ENCODE measurements at places on chromosomes 7 and 10. TPM values are rescaled to one million over a fixed set of nuclear protein-coding genes. Genes with fewer than 3 reads are reported as not detected.
A peak's percentile ranks its signal among the peaks of the same experiment; 100 is the strongest.

The METTL27 gene
- 3.3 TPM for total RNA-seq

The EXOSC1 gene
- total RNA-seq, result 49.8 TPM

The NANOS1 gene
- total RNA-seq, result 0.40 TPM

The GIMAP5 gene
- 84.3 TPM for total RNA-seq

The ZNF736 gene
- total RNA-seq, result 24.5 TPM

The TBXAS1 gene
- total RNA-seq, result 28.7 TPM

The TMEM176A gene
- total RNA-seq, result not detected

GRCh38 chr10:63110940-63111339 lies 22.2 kb upstream of the NRBF2 start:
- no peak for DNase-seq

DNA sequence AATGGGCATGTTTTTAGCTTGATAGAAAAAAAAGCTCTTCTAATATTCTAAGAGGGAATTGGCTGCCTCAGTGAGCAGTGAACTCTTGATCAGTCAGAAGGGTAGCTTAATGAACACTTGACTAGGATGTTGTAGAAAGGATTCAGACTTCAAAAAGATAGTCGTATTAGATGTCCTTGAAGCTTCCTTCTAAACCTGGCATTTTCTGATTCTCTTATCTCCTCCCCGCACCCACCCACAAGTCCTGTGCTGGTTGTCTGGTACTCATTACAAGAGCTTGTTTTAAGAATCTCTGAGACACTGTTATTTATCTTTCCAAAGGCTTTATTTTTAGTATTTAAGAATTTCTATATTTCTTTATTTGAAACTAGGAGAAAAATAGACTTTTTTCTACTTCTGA lies 7.4 kb upstream of the SMIM30 start:
- no peak for DNase-seq

DNA sequence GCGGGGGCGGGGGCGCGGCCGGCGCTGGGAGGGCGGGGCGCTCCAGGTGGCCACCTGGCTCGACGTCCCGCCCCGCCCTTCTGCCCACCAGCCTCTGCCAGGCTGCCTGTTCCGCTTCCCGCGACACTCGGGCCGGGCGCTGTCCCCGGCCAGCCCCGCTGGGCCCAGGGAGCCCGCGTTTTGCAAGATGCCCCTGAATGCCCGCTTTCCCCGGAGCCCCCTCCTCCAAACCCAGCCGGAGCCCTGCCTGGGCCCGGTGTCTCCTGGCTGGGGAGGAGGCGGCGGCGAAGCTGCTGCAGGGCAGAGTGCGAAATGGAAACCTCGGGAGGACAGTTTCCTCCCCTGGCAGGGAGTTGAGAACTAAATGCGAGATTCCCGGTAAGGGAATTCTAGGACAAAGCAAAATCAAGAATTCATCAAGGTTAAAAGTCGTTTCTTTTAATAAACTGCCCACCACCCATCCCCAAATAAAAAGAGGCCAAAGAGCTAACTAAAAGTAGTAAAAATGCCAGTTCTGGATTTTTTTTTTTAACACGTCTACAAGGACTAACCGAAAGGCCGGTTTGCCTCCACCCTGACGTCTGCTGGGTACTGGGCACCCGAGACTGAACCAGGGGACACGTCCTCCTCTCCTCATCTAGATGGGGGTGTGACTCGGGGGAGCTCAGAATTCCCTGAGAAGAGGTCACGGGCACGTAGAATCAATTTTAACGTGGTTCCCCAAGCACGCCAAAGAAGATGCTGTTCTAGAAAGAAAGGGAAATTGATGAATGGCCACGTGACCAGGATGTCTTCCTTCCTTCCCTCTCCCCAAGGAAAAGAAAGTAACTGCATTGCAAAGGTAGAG lies 200.4 kb upstream of the NFE2L3 start:
- DNase-seq, result no peak

GRCh38 chr7:107262857-107263256 lies 94.1 kb downstream of the HBP1 start:
- no peak for DNase-seq

- no peak for DNase-seq
Observed at GRCh38 chr7:52168085-52168484, 851.5 kb upstream of the COBL start.

GRCh38 chr7:100387695-100388094 lies 14.4 kb downstream of the PILRA start:
- no peak for DNase-seq

- no peak for DNase-seq
Observed at GRCh38 chr7:151917791-151918509, 38.3 kb upstream of the GALNTL5 start.

DNA sequence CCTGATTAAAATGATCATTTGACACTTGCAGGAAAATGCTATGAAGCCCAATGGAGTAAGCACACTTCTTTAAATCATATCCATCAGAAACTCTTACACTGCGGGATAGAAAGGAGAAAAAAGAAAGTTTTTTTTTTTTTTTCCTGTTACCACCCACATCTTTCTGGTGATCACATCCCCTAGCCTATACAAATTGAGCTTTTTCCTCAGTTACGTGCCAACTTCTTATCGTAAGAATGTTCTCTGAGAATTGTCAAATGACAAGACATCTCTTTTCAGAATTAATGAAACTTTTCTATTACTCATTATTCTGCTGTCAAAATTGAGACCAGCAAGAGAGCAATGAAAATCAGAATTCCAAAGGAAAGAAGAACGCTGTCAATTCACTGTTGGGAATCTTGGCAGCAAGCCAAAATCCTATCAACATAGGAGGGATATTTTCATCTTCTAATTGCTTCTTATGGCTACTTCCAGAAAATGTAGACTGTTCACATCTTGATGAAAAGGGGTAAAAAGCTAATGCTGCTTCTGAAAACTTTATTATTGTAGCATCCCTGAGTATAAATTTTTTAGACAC lies 179.5 kb downstream of the ADAM12 start:
- no peak for DNase-seq

GRCh38 chr7:96285579-96285978 lies 36.3 kb downstream of the SLC25A13 start:
- peak; percentile 42 for DNase-seq

DNA sequence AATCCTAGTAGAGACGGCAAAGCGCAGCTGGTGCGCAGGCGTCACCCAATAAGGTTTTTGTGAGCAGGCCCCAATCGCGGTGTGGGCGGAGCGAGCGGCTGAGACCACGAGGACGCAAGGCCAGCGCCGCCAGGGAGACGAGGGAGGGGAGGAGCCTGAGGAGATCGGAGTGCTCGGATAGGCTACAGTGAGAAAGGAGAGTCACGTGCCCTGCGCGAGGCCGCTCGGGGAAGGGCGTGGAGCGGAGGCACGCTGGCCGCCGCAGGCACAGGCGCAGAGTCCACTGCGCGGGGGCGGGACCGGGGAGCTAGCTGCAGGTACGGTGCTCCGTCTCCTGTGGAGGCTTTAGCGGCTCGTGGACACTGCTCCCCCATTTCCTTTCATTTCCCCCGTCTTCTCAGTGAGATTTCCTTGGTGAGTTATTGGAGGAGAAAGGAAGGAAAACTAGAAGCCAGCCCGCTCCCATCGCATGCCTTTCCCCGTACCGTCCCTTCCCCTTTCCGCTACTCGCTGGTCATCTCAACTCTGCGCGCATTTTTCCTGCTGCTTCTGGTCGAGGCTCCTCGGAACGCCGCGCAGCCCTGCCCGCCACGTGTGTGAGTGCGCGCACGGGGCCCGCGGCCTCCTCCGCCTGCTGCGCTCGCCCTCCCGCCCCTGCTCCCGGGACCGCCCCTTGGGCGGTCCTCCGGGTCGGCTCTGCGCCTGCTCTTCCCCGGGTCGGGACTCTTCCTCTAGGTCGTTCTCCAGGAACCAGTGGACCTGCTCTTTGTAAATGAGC lies at the start of gene THNSL1:
Gene THNSL1, plus strand, starts transcription at position 237 of the 778 bp plus-strand sequence. CDS start 6,612 bp downstream, outside the sequence.
- peak; percentile 98 for DNase-seq

DNA sequence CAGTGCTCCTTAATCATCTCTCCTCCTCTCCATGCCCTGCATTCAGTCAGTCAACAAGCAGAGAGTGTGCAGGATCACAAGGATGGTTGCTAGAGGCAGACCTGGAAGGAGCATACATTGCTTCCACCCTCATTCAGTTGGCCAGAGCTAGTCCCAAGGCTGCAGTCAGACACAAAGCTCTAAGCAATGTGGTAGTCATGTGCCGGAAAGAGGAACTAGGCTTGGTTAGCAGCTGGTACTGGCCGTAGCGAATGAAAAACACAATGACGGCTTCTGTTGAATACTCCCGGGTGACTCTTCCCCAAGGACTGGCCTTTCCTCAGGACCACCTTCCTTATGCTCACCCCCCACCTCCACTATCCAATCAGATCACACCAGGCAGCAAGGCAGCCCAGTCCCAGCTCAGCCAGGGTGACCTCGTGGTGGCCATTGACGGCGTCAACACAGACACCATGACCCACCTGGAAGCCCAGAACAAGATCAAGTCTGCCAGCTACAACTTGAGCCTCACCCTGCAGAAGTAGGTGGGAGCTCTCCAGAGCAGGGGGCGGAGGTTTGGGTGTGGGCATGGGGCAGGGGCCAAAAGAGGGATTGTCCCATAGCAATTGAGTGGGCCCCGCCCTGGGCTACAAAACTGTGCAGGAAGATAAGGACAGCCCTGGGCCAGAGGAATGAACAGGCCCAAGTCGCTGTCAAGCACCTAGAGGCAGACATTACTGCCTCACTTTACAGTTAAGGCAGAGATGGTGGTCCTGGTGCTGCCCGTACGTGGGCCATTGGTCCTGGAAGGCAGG lies 10.9 kb downstream of the LDB3 start:
- no peak for DNase-seq

DNA sequence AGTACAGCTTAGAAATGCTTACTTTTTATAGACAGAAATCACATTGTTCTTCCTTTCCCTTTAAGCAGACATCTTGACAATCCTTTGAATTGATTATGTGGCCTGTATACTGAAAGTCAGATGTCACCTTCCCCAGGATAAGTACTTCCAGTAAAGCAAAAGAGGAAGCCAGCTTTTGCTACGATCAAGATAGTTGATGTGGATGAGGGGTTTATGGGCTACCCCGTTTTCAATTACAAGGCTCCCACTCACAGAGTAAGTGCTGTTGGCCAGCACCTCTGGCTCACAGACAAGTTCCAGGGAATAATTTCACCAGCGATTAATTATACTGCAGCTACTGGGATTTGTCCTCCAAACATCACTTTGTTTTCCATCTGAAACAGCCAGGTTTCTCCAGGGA lies 95.1 kb upstream of the SAMD8 start:
- DNase-seq, result no peak
